DMS79 (cell line): ENCODE measurements at places on chromosomes 1 and 21.

DNA sequence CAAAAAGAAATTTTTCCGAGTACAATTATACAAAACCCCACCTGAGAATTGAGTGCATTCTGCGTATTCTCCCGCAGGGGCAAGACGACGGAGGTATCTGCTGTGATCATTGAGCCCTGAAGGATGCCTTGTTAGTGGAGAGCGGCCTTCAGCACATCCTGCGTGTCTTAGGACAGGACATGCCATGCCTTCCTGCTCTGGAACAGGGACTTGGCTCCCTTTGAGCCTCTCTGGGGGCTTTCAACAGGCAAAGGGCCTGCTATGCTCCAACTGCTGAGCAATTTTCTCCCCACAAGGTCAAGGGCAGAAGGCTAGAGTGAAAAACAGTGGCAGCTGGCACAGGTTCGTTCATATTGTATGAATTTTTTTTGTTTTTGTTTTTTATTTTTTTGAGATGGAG is 52.4 kb downstream of the TOR1AIP2 start:
- no peak for DNase-seq

DNA sequence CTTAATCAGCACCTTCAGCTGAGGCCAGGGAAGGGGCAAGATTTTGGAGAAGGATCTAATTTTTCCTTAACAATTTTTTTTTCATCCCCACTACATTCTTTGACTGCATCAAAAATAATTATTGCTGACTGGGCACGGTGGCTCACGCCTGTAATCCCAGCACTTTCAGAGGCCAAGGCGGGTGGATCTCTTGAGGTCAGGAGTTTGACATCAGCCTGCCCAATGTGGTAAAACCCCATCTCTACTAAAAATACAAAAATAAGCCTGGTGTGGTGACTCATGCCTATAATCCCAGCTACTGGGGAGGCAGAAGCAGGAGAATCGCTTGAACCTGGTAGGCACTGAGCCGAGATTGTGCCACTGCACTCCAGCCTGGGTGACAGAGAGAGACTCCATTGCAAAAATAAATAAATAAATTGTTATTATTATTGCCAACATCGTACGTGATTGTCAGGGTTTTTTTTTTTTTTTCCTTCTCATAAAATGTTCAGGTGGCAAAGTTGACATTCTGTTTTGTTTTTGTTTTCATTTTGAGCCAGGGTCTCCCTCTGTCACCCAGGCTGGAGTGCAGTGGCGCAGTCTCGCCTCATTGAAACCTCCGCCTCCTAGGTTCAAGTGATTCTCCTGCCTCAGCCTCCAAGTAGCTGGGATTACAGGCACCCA is 37.3 kb upstream of the MORC3 start:
- DNase-seq: no peak

DNA sequence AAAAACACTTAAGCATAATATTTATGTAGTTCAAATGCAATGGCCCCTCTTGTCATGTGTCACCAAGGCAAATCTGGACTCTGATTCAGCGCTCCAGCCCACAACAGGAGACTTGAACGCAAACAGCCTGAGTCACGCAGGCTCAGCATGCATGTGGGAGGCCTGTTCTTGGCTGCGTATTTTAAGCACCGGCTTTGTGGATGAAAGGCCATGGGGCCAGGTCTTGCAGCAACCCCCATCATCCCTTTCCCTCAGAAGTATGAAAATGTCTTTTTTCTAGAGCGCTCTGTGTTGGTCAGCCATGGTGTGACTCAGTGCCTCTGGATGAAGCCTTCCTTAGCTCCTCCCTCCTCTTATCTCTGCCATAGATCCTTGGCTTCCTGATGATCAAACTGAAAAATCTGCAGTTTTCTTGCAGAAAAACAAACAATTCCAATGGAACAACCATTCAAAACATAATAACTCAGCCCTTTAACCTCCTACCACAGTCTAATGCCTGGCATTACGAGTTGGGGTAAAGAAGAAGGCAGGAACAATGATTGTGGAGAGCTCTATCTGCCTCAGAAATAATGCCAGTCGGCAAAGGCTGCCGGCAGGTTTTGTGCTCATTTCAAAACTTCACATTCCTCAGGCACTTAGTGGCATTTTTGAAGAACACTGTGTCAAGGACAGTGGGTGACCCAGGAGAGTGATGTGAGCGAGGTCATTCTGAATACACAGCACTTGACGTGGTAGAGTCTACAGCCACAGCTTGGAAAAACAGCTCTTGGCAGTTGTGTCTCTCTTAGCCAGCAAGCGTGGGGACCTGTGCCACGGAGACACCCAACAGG is 167.5 kb downstream of the CLIC6 start:
- no peak for DNase-seq

DNA sequence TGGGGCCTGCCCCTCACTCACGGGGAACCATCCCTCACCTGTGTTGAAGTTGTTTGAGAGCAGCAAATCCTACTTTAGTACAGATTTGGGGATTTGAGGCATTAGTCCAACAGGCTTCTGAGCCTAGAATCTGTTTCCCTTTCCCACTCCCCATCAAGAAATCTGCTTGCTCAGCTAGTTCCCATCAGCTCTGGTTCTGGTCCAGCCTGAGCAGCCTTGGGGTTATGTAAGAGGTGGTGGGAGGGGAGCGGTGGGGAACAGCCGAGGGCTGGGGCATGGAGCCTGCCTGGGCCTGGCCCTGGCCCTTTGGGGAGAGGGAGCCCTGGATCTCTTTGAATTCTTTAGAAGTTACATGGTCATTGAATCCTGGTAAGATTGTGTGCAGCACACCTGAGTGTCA is 4.1 kb downstream of the GSTM5 start:
- no peak for DNase-seq

DNA sequence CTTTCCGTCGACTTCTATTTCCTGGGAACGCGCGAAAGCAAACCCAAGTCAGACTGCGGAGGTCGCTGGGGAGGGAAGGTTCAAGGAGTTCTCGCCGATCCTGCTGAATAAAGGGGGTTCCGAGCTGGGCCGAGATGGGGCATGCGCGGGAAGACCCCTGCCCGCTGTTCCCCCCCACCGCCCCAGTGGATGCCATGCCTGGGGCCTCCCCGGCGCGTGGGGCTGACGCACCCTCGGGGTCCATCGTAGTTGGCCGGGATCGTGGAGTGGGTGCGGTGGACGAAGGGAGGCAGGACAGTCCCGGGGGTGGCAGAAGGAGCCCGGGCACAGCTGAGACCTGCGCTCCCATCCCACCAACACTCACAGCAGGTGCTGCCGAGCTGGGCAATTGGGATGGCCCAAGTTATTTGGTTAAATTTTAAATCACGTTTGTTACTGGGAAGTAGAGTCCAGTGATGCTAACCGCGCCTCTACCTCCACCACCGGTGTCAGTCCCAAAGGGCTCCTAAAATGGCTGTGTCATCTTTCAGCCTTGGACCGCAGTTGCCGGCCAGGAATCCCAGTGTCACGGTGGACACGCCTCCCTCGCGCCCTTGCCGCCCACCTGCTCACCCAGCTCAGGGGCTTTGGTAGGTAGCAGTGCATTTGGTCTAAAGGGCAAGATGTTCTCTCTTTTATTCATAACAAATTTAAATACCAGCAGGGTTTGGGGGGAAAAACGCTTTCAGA is 801 bp downstream of the MX1 start:
- DNase-seq: no peak

DNA sequence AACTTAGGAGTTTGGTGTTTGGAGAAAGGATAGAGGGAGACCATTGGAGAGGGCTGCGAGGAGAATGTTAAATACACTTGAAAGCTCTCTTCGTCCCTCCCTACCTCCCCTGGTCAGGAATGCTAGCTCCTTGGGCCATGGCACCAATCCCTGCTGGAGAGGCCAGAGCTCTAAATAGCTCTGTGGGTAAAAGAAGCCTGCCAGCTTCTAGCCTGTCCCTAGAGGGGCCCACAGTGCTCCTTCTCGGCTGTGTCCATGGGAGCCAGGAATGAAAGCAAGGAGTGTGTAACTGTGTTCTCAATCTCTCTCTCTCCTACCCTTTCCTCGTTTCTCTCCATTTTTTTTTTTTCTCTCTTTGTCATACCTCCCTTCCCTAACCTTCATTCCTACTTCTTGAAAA is at the start of gene CCDC190:
TSS of gene CCDC190 (minus strand) at position 75 of the 400 bp plus-strand sequence. CDS start 1,529 bp downstream, outside the sequence.
- DNase-seq: no peak

DNA sequence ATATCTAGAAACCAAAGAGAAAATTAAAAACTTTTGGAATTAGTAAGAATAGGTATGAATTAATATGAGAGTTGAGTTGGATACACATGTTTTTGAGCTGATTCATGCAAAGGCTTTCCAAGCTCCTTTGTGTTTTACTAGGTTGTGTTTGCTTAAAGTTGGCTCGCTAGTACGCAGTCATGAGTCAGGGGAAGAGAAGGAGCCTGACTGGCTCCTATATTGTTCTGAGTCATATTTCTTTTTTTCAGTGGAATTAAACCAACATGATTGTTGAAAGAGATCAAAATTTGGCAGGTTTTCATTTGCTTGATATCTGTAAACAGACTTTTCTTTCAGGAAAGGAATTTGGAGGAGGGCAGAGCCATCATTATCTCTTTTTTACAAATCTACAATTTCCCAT is 66.7 kb downstream of the MAGI3 start:
- no peak for DNase-seq

- DNase-seq: peak; percentile 50
These were observed at the start of gene FMO5 for GRCh38 chr1:147225193-147225730. FMO5 (minus strand) TSS chr1:147225339; CDS start chr1:147225029, 310 bp downstream.

DNA sequence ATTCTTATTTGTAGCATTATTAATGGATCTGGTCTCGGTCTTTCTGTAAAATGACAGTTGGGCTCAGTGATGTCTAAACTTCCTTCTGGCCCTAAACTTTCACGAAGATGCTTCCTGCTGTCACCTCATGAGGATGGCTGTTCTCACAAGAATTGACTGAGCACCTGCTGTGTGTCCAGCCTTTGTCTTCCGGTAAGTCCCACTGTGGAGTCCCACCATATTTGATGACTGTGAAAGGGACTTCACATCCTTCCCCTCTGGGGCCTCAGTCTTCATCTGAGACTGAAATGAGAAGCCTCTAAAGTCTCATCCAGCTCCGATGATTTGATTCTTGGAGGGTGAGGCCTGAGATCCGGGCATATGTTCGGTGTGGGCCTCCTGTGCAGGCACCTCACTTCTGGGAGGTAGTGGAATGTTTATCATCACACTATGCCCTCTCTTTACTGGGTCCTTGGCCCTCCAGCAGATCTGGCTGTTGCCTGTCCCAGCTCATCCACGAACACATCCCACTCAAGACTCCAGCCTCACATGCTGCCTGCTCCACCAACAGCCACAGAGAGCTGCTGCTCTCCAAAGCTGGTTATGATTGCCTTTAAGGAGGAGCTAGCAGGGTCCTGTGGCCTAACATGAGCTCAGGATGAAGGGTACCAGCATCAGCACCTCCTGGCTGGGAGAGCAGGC is 95.8 kb downstream of the KCNN3 start:
- no peak for DNase-seq

DNA sequence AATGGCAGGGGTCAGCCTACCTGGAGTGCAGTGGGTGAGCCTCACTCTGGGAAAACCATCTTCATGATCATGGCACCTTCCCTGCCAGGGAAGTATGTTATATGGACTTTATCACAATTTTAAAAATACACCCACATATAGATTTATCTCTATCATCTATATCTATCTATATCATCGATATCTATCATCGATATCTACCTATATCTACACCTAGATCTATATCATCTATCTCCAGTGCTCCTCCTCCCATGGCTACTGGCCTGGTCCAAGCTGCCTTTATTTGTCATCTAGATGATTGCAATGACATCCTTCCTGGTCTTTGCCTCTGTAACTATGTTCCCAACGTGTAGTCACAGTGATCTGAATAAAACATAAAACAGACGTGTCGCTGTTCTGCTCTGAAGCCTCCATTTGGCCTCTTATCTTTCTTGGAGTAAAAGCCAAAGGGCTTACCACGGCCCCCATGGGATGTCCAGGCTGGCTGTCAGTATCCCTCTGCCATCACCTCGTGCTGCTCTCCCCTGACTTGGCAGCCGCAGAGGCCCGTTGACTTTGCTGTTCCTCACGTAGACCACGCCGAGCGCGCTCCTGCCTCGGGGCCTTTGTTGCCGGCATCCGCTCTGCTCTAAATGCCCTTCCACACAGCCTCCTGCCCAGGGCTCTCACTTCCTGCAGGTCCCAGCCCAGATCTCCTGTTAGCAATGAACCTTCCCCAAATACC is 20.6 kb upstream of the KIF26B start:
- DNase-seq: no peak

- DNase-seq: no peak
These were observed 434.0 kb upstream of the NR5A2 start for GRCh38 chr1:199593475-199593874.

DNA sequence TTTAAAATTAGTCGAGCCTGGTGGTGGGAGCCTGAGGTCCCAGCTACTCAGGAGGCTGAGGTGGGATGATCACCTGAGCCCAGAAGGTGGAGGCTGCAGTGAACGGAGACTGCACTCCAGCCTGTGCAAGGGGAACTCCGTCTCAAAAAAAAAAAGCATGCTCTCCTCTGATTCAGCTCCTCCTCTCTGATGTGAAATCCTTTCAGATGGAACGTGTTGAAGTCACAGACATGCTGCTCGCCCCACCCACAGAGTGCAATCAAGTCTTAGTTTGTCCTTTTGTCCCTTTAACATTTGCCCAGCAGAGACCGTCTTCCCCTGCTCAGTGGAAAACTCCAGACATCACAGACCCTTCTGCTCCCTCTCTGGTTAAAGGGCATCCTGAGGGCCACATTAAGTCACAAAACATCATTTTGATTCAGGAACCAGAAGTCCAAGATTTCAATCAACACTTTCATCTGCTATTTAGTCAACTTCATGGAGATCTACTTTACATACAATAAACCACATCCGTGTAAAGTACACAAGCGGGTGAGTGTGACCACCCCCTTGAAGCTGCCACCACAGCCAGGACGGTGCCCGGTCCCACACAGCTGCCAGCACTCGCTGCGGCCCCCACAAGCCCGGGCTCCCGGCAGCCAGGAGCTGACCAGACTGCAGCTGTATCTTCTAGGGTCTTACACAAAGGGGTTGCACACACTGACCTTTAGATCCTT is 18.9 kb upstream of the RNF223 start:
- no peak for DNase-seq

DNA sequence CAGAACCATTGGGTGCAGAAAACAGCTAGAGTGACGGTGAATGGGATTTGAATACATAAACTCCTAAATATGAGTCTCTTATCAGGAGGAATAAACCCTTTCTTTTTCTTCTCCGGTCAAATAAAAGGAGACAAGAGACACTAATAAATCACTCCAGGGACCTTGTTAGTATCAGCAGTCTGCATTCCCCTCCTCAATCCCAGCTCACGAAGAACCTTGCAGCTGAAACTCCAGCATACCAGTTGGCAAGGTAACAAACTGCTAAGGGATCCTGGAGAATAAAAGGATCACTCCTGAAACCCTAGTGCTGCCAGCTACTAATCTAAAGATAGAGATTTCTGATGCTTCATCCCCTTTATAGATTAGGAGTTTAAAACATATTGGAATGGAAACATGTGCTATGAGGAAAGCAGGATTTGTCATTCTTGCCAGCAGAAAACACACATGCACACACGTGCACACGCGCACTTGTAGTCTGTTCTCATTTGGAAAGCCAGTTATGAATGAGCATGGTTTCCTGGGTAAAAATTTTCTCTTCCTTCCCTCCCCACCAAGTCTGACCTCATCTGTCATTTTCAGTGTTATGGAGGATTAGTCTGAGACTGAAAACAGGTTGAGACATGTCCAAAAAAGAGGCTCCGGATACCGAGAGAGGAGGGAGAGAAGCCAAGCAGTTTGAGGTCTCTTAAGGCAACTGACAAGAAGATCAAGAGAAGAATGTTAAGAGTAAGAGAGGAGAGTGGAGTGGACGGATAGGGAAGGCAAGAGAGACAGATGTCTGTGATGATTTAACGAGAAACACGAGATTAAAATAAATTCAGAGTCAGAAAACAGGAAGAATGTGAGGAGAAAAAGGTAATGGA is 10.9 kb downstream of the IER5 start:
- peak; percentile 69 for DNase-seq
